Transverse colon (tissue), 4 donors: ENCODE measurements at places on chromosomes 11 and 22. TPM values are rescaled to one million over a fixed set of nuclear protein-coding genes. Genes with fewer than 3 reads are reported as not detected.

The SMTNL1 gene
- not detected for total RNA-seq

The MAPK8IP2 gene
- total RNA-seq: 2.2 TPM

The DERL3 gene
- total RNA-seq: 2.6 TPM

The APOL5 gene
- total RNA-seq: not detected

The TTC28 gene
- total RNA-seq: 16.8 TPM

The ISX gene
- 159 TPM for total RNA-seq

The NXPE1 gene
- 333 TPM for total RNA-seq

The LDHAL6A gene
- total RNA-seq: not detected

The LRRC55 gene
- 0.16 TPM for total RNA-seq

The OR4A16 gene
- total RNA-seq: not detected

The PDGFD gene
- 3.8 TPM for total RNA-seq

- no peak for DNase-seq
These were observed 299.6 kb downstream of the OPCML start for GRCh38 chr11:133232665-133233064.

- DNase-seq: no peak
These were observed 55.9 kb downstream of the BTG4 start for GRCh38 chr11:111456086-111456858.

DNA sequence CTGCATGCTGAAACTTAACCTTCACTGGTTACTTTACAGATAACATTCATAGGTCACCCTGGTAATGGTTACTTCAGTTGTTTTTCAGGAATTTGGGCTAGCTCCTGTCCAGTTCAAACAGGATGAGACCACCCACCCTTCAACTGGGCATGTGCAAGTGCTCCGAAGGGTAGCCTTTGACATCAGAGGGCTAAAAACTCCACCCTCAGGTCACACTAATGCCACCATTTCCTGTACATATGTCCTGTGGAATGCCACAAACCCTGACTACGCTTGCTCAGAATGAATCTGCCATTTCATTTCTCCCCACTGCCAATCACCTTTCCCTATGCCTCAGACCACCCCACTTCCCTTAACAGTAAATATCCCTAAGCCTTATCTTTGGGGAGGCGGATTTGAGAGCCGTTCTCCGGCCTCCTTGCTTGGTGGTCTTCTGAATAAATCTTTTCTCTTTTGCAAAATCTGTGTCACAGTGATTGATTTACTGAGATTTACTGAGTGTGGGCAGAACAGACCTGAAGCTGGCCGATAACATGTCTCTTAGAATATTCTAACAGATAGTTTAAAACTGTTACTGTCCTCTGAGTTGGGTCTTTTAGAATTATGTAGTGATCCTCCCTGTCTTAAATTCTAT, 25.4 kb upstream of the FXYD2 start:
- no peak for DNase-seq

GRCh38 chr11:111589886-111590499, 12.3 kb upstream of the SIK2 start:
- no peak for DNase-seq

DNA sequence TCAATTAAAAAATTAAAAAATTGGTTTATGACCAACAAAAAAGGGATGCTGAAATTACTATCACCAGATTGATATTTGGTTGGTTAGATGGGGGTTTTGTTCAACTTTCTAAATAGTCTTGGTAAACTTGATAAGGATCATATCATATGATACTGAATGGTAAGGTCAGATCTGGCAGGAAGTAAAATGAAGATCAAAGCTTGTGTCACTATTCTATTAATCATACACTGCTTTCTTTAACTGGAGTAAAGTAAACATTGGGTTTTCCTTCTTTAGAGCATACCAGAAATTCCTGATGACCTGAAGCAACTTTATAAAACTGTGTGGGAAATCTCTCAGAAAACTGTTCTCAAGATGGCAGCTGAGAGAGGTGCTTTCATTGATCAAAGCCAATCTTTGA, 40.2 kb downstream of the RRM1 start:
- DNase-seq: no peak

DNA sequence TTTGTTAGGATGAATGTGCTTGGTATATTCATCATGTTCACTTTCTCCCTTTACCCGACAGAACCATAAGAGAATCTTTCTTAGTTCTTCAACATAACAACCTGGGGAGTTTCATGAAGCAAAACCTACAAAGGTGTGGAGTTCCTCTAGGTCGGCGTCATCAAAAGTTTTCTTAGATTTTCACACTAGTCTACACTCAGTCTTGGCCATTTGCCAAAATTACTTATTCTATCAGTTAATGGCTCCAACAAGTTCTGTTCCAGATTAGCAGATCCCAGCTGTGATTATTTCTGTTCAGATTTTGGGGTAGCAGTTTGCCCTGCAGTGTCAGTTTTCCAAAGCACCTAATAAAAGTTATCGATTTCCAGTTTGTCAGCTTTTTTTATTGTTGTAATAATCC, 935.8 kb upstream of the RAG2 start:
- DNase-seq: no peak

- no peak for DNase-seq
These were observed 741.4 kb downstream of the NTM start for GRCh38 chr11:132111838-132112237.

- no peak for DNase-seq
These were observed 1.6 kb upstream of the TRIM5 start for GRCh38 chr11:5686426-5686825.

- DNase-seq: peak; percentile 52
These were observed 127.5 kb downstream of the SIK3 start for GRCh38 chr11:116970485-116971292.

DNA sequence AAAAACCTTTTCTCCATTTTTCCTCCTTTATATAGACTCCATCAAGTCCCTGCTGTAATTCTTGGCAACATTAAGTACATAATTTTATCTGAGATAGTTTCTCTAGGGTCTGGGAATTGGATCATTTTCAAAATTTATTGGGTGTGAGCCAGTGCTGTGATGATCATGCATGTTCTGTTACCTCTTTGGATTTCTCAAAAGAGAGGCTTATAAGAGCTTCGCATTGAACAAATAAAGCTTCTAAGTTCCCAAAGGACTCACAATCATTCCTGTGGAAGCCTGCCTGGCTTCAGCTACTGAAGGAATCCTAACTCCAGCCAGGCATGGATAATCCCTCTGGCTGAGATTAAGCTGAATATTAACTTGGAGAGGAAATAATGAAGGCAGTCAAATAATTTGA, 208.5 kb downstream of the RAB38 start:
- DNase-seq: no peak

DNA sequence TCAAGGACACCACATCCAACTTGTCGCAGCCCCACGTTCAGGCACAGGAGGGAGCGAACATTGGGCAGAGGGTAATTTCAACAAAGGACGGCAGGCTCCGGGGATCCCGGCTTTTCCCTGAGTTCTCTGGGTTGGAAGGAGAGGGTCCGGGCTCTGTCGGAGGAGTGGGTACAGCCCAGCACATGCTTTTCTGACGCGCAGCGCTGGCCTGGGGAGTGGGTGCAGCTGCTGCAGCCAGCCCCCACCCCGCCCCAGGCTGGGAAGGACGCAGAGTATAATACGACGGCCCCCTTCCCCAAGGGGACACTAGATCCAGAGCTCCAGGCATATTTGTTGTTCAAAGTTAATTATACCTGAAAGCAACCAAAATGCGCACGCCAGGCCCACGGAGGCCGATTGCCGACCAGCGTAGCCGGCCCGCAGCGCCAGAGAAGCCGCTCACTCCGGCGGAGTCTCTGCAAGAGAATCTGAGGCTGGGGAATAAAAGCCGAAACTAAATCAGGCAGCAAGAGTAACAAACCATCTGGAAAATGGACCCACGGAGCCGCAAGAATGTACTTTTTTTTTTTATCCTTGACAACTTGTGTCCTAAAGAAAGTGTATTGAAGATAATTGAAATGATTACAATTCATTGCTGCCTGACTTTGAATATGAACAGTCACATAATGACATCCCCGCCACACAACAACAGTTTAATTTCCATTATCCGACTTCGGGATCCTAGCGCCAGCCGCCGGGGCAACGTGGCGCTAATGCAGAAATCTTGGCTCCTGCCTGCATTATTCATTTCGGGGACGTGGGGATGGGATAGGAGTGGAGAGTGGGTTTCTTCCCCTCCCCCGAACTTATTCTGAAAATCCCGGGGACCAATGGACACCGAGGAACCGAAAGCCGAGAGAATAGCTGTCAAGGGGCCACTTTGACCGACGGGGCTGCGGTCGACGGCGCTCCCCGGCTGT, 14.0 kb upstream of the PAX6 start:
- DNase-seq: no peak

DNA sequence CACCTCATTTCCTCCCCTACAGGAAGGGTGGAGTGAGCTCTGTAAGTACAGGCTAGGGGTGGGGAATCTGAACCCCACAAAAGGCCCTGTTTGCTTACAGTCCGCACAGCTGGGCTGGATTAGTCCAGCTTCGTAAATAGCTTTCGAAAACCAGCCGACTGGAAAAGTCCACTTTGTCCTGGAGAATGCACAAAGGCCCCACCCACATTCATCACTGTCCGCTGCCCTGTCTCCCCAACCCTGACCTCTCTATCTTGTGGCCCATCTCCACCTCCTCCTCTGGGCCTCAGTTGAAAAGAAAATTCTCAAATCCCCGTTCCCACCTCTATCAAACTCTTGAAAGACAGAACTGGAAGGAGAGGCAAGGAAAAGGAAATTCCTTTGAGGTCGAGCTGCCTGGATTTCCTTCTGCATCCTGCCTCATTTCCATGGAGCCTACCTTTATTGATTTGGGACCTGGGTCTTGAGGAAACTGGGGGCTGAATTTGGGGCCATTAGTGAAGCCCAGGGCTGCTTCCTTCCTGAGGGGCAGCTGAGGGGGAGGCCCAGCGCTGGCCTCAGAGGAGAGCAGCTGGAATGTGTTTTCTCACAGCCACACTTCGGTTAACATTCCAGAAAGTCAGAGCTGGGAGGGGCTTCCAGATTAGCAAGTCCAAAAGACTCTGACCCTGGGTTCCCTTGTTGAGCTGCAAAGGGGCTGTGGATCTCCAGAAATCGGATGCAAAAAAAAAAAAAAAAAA, 147.6 kb downstream of the FBXO7 start:
- DNase-seq: peak; percentile 44

DNA sequence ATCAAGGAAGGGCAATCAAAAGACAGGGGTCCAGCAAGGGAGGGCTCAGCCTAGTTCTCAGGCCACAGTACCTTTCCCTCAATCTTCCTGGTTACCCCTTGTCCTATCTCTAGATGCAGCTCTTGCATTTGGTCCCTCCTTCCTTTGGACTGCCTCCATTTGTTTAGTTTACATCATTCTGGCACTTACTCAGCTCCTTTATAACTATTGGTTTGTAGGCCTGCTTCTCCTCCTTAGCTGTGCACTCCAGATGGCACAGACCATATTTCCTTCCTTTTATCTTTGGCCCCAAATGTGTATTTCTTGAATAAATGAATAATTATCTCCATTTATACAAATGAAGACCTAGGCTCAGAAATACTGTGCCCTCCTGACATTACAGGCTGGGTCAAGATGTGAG, 92.3 kb upstream of the AMOTL1 start:
- no peak for DNase-seq

DNA sequence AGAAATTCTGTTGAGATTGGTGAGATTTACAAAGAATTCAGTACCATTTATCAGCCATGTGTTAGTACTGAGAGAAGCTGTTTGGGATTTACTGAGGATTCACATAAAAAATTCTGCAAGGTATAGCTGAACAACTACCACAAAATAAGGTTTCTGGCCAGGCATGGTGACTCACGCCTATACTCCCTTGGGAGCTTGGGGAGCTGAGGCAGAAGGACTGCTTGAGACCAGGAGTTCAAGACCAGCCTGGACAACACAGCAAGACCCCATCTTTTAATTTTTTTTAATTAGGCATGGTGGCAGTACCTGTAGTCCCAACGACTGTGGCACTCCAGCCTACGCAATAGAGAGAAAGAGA, 86.7 kb downstream of the SIK3 start:
- no peak for DNase-seq

DNA sequence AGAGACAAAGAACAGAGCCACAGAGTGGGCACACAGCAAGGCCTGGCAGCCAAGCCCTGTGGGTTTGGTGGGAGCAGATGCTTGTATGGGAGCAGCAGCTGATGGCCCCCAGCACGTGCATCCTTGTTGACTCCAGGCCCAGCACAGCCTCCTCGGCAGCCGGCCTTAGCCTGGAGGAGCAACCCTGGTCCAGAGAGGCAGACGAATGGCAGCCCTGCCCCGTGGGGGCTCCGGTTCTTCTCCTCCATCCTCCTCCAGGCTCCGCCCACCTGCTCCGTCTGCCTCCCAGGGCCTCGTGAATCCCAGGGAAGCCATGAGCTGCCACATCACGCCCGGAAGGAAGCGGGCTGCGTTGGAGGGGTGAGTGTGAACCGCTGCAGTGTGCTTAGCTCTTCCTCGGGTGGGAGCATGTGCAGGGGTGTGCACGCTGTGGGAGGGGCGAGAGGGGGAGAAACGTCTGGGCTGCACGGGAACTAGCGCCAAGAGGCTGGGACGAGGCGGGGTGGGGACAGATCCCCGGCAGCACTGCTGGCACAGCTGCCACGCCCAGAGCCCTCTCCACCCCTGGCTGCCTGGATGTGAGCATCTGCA, 36.3 kb upstream of the JAM3 start:
- no peak for DNase-seq

GRCh38 chr22:37267135-37267587, 15.1 kb upstream of the CYTH4 start:
- peak; percentile 55 for DNase-seq

DNA sequence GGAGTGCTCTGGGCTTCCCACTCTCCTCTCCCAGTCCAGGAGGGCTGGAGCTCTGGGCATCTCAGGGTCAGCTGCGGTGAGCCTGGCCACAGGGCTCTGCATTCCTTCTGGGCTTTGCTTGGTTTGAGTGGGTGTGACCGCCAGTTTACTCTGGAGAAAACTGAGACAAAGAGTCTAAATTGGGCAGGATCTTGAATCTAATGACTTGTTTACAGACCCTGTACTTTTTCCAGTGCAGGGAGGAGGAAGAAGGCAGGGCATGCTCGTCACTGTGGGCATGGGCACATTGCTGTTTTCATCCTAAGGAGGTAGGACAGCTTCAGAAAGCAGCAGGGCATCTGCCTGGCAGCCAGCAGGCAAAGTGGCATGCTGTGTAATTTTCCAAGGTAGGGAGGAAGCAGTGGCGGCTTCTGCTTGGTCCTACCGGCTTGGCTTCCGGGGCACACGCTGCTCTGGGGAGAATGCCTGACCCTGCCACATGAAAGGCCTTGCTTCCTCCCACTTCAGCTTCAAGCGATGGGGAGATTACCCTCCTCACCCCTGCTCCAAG, 22.9 kb downstream of the FLI1 start:
- DNase-seq: peak; percentile 40
